Glomerular endothelial cell (primary cell): ENCODE measurements at places on chromosomes 3 and 15.

GRCh38 chr3:103437883-103438282 is 1003.1 kb downstream of the ZPLD1 start:
- no peak for DNase-seq

DNA sequence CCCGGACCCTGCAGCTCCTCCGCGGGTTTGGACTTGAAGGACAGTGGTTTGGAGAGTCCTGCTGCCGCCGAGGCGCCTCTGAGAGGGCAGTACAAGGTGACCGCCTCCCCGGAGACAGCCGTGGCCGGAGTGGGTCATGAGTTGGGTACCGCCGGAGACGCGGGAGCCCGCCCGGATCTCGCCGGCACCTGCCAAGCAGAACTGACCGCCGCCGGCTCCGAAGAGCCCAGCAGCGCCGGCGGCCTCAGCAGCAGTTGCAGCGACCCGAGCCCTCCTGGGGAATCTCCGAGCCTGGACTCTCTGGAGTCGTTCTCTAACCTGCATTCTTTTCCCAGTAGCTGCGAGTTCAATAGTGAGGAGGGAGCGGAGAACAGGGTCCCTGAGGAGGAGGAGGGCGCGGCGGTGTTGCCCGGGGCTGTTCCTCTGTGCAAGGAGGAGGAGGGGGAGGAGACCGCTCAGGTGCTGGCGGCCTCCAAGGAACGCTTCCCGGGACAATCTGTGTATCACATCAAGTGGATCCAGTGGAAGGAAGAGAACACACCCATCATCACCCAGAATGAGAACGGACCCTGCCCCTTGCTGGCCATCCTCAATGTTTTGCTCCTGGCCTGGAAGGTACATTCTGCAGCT is 634 bp downstream of the MINDY2 start:
- no peak for DNase-seq

DNA sequence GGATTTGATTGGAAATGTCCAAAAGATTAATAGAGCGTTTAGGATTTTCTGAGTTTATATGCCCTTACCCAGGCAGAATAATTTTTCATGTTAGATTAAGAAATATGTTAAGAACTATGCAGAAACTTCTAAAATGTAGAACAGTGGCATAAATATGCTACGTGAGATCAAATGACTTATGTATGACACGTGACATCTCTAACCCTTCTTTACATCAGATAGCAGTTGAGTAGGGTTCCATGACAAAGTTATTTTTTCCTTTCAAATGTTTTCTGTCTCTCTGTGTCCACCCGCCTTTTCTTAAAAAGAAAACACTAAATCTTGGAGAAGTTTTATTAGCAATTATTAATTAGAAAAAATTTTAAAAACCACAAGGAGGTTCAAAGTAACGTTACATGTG is 8.6 kb upstream of the TFG start:
- no peak for DNase-seq

GRCh38 chr3:15538345-15538744 is 16.8 kb upstream of the COLQ start:
- DNase-seq = no peak

DNA sequence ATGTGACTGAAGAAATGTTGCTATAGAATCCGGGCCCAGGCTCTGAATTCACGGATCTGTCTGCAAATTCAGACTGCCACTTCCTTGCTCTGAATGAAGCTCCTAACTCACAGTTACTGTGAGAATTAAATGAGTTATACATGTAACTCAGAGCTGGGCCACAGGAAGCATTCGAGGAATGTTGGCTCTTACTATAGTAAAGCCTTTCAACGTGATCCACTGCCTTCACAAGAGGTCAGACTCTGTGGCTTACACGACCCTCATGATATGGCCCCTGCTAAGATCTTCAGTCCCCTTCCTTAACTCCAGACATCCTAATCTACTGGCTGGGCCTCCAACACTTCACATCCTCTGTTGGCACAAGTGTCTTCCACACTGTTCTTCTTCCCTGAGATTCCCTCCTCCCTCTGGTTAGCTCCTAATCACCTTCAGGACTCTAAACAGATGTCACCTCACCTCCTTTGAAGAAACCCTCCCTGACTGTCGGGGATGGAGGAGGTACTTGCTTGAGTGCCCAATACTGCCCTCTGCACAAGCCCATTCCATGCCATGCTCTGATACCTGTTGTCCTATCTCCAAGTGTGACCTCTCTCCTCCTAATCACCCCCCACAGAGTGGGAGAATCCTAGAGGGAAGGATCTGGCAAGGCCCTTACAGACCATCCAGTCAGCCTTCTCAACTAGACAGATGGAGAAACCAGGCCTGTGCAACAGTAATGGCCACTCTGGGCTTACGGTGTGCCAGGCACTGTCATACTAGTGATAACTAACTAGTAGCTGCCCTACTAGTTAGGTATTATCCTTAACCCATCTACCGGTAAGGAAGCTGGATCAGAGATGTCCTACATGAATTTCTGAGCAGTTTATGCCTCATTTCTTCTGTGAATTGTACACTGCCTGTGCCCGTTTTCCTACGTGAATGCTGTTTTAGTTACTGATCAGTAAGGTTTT is 1.3 kb downstream of the ACTR8 start:
- DNase-seq = no peak
